ENCODE measurements at places on chromosomes 7 and 10.

- no peak for DNase-seq
Measured at GRCh38 chr10:35554461-35555056, 50.6 kb upstream of the GJD4 start.

DNA sequence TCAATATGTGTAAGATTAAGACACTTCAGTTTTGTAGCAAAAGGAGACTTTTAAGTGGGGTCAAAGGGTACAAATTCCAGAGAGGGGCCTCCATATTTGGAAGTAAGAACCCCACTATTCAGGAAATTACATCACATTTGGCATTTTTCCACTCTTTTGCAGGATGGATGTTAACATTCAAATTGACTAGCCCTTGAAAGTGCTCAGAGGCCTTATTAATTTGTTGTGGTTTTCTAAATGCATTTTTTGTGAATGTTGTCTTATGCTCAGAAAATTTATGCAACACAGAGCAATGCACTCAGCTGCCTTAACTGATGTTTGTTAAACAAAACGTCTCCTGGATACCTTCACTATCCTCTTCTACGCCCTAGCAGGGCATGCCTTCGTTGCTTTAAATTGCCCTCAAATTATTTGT, 50.9 kb upstream of the PDLIM1 start:
- DNase-seq = no peak

GRCh38 chr7:41967156-41967555, 264.3 kb upstream of the INHBA start:
- no peak for DNase-seq

- DNase-seq = no peak
Measured at GRCh38 chr10:121771966-121772365, 155.9 kb downstream of the ATE1 start.

DNA sequence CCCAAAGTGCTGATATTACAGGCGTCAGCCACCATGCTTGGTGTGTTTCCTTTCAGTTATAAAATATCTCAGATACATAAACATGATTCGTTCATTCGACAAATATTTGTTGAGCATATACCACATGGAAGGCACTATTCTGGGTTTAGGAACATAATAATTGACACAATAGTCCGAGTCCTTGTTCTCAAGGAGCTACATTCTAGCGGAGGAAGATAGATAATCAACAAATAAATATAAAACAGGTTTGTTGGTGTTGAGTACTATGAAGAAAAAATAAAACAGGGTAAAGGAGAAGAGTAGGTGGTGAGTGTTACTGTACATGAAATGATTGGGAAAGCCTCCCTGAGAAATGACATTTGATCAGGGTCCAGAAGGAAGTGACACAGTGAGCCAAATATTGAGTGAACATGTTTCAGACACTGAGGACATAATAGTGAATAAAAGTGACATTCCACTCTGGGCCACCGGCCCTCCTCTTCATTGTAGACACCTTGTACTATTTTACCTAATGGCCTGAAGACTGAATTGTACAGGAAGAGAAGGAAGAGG, 6.9 kb upstream of the HILPDA start:
- DNase-seq = no peak
